Body of pancreas (tissue), 4 donors: ENCODE measurements at places on chromosomes 5 and 9. TPM values are rescaled to one million over a fixed set of nuclear protein-coding genes. Genes with fewer than 3 reads are reported as not detected.

DNA sequence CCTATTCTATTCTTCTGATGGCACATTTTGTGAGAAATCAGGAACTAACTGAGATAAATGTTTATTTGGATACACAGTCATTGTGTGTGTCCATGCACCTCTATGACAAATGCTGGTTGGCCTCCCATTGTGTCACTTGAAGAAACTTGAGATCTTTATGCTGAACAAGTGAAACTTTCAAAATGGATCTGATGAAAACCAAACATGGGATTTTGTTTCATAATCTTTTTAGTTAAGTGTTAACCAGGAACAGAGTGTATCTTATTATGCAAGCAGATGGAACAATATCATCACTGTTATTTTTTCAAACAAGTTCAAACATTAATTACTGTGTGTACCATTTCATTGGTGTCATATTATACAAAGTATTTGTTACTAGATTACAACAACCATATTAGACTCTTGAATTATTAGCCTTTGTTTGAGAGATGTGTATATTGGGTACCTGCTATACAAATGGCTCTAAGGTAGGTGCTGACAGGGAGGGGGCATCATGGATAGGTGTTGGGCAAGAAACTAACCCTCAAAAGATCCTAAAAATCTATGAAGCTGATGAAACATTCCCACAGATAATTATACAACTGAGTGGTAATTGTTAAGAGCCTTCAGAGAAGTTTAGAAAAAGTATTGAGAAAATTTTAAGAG is 159.8 kb downstream of the PALM2AKAP2 start:
- H3K27me3 ChIP-seq: no peaks in the 10 kb centered on the region
- H3K4me1 ChIP-seq: peaks cover 6% of the 10 kb centered on the region
- no peaks in the 10 kb centered on the region for H3K36me3 ChIP-seq
- DNase-seq: no peak
- no peak overlapping the region for H3K27ac ChIP-seq

GRCh38 chr5:114857941-114858551 is 311.7 kb downstream of the TRIM36 start:
- no peaks in the 10 kb centered on the region for H3K4me1 ChIP-seq
- H3K4me3 ChIP-seq: no peak overlapping the region
- DNase-seq: no peak
- H3K27ac ChIP-seq: no peak overlapping the region

DNA sequence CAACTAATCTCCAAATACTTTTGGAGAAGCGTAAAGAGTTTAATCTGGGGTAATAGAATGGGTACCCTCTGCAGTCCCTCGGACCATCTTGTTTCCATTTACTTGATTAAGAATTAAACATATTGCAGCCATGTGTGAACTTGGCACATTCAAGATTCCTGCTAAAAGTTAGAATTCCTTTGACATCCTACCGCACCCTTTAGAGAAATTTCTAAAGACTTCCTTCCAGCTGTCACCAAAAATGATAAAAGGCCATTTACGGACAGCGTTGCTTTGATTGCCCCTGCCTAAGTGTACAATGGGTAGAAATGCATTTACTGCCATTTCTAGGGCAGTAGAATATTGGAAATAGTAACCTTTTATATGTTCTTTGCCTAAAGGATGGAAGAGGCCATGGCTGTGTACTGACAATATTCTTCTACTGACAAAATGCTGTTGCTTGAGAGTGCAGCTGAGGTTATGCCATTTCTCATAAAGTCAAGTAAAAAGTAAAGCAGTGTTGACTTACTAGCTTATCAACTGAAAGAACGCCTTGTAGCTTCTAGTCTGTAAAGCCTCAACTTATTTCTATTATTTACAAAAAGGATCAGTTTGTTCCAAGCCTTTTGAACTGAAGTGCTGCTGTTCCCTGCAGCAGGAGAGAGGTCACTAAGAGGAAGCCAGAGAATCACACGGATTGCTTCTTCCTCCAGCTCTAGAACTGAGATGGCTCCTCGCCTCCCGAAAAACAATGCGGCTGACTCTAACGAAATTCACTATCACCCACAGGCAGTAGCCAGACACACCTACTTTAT is 139.8 kb upstream of the BASP1 start:
- no peak for DNase-seq
- no peaks in the 10 kb centered on the region for H3K27me3 ChIP-seq

- no peaks in the 10 kb centered on the region for H3K36me3 ChIP-seq
- no peak overlapping the region for H3K27ac ChIP-seq
- no peak overlapping the region for H3K4me3 ChIP-seq
- no peaks in the 10 kb centered on the region for H3K27me3 ChIP-seq
Measured at GRCh38 chr5:177468685-177469628, 4.5 kb downstream of the DBN1 start.

- H3K27me3 ChIP-seq: no peaks in the 10 kb centered on the region
- no peaks in the 10 kb centered on the region for H3K4me1 ChIP-seq
- H3K36me3 ChIP-seq: no peaks in the 10 kb centered on the region
- no peak overlapping the region for H3K27ac ChIP-seq
- no peak overlapping the region for H3K4me3 ChIP-seq
Measured at GRCh38 chr5:107413754-107414153, 257.0 kb downstream of the EFNA5 start.

GRCh38 chr5:119290161-119290569 is 65.7 kb upstream of the TNFAIP8 start:
- no peaks in the 10 kb centered on the region for H3K36me3 ChIP-seq
- no peak for DNase-seq
- H3K27me3 ChIP-seq: no peaks in the 10 kb centered on the region
- H3K4me3 ChIP-seq: no peak overlapping the region
- peak overlapping the region; percentile 74 for H3K27ac ChIP-seq

DNA sequence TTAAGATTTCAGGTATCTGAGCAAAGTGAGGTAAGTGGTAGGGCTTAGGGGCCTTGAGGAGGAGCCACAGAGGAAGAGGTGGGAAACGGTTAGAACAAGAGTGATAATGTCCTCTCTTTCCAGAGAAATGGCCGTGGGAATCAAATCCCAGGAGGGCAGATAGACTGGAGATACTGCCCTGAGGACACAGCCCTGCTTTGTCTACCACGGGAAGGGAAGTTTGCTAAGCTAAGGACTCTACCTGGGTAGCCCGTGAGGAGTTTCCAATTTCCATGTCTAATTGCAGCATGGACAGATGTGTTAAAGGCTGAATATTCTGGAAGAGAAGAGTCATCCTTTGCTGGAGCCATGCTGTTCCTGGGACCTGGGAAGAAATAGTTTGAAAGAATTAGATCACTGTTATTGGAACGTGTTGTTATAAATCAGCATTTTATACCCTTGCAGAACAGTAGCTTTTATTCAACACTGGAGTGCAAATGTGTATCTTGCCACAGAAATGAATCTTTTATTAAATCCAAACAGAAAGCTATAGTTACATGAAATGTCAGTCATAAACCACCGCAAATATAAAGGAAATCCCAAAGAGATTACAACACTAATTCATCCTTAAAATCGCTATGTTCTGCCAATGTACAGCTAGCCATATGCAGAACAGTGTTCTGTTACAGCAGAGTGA is 133.2 kb upstream of the LHFPL2 start:
- no peak overlapping the region for H3K27ac ChIP-seq
- DNase-seq: no peak
- H3K27me3 ChIP-seq: no peaks in the 10 kb centered on the region
- no peaks in the 10 kb centered on the region for H3K36me3 ChIP-seq
- H3K4me3 ChIP-seq: no peak overlapping the region
- H3K4me1 ChIP-seq: no peaks in the 10 kb centered on the region

DNA sequence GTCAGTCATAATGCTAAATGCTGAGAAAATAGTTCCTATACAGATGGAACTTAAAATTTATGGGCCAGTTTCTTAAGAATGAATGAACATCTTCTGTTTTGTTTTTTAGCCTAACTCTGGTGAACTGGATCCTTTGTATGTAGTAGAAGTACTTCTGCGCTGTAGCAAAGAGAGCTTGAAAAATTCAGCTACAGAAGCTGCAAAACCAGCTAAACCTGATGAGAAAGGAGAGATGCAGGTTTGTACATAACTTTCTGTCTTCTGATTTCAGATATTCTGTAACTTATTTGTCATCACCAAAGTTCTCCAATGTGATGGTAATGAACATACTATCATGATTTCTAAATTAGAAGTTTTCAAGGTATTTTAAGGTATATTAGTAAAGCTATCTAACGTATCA is 80.1 kb downstream of the MTREX start:
- DNase-seq: no peak
- H3K4me3 ChIP-seq: no peak overlapping the region
- H3K36me3 ChIP-seq: no peaks in the 10 kb centered on the region
- H3K27ac ChIP-seq: peak overlapping the region; percentile 17

DNA sequence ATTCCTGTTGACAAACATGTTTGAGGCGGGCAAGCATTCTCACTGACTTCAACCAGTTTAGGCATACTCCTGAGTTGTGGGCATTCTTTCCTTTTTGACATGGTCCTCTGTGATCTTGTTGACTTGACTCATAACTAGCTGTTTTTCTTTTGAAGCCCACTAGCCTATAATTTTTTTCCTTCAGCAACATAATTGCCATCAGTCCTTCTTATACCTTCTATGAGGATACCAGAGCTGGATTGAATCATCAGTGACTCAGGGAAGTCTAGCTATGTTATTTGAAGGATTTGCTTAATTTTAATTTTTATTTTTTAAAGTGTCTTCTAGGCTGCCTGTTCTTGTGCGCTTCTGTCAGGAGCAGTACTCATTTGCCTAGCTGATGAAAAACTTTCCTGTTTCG is 259.5 kb downstream of the NR3C1 start:
- peaks cover 15% of the 10 kb centered on the region for H3K4me1 ChIP-seq
- H3K4me3 ChIP-seq: no peak overlapping the region
- no peak overlapping the region for H3K27ac ChIP-seq
- no peaks in the 10 kb centered on the region for H3K36me3 ChIP-seq

DNA sequence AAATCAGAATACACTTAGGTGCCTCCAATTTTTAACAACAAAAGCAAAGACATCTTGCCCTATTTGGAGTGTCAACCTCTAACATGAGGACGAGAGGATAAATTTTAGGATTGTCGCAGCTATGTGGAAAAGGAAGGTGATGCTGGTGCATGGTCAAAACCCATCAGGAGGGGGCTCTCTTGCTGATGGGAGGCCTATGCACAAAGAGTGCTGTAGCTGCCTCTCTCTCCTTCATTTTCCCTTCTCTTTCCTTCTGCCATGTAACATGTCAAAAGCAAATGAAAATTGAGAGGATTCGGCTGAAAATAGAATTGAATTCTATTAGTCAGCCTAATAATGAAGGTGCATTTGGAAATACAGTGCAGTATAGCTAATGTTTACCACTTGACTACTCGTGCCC is 578.7 kb upstream of the ZNF462 start:
- no peaks in the 10 kb centered on the region for H3K4me1 ChIP-seq
- no peak overlapping the region for H3K4me3 ChIP-seq
- no peaks in the 10 kb centered on the region for H3K36me3 ChIP-seq
- H3K27ac ChIP-seq: no peak overlapping the region
- DNase-seq: no peak

- no peaks in the 10 kb centered on the region for H3K27me3 ChIP-seq
- no peak overlapping the region for H3K27ac ChIP-seq
- H3K36me3 ChIP-seq: no peaks in the 10 kb centered on the region
- no peak overlapping the region for H3K4me3 ChIP-seq
Measured at GRCh38 chr5:56317923-56318561, 84.9 kb upstream of the ANKRD55 start.

DNA sequence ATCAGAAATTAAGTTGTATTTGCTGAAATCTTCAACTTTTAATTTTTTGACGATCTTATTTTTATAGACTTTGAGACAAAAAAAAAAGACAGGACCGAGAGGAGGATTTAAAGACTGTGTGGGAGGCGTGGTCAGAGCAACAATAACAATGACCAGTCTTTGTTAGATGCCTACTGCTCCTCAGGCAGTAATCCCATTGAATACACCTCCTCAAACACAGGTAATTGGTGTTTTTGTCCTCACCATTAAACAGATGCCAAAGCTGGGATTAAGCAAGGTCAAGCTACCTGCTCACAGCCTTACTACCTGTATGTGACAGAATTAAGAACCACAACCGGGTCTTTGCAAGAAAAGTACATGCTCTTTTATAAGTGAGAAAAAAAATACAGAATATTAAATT is 233.3 kb upstream of the GRAMD2B start:
- DNase-seq: no peak
- no peaks in the 10 kb centered on the region for H3K27me3 ChIP-seq
- no peak overlapping the region for H3K27ac ChIP-seq
- no peaks in the 10 kb centered on the region for H3K36me3 ChIP-seq
- H3K4me3 ChIP-seq: no peak overlapping the region

GRCh38 chr5:76742583-76742982 is 26.7 kb downstream of the F2R start:
- DNase-seq: no peak
- no peaks in the 10 kb centered on the region for H3K36me3 ChIP-seq
- no peaks in the 10 kb centered on the region for H3K4me1 ChIP-seq
- no peak overlapping the region for H3K4me3 ChIP-seq
- H3K27ac ChIP-seq: no peak overlapping the region

DNA sequence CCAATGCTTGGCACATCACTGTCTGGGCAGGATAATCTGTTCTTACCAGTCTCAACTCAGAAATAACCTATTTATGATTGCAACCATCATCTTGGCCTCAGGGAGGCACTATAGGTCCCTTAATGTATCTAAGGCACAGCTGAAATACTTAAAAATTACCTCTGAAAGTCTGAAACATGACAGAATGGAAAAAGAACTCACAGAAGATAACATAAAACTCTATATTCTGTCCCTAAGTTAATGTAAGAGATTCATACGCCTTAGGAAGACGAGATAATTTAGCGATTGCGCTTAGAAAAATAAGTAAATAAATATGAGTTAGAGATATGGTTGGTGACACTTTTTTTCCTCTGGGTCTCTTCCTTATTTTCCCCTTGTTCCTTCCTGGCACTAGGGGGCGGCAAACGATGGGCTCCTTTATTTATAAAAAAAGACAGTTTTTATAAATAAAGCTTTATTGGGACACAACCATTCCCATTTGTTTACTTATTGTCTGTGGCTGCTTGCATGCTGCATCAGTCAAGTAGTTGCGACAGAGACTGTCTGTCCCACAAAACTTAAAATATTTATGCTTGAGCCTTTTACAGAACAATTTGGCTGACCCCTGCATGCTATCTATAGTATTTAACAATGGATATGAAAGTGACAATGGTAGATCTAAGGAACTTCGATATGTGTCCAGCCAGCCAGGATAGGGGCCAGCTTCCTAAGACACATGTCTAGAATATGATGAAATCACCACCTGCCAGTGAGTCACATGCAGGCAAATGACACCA is 79.6 kb downstream of the PDE4D start:
- H3K27me3 ChIP-seq: no peaks in the 10 kb centered on the region
- no peak for DNase-seq
- no peak overlapping the region for H3K4me3 ChIP-seq
- no peak overlapping the region for H3K27ac ChIP-seq
- peaks cover 12% of the 10 kb centered on the region for H3K4me1 ChIP-seq
- no peaks in the 10 kb centered on the region for H3K36me3 ChIP-seq

CCDC69 gene
- 44.8 TPM for total RNA-seq

STPG3 gene
- not detected for total RNA-seq
